ENCODE measurements at places on chromosomes 13 and 19.

DNA sequence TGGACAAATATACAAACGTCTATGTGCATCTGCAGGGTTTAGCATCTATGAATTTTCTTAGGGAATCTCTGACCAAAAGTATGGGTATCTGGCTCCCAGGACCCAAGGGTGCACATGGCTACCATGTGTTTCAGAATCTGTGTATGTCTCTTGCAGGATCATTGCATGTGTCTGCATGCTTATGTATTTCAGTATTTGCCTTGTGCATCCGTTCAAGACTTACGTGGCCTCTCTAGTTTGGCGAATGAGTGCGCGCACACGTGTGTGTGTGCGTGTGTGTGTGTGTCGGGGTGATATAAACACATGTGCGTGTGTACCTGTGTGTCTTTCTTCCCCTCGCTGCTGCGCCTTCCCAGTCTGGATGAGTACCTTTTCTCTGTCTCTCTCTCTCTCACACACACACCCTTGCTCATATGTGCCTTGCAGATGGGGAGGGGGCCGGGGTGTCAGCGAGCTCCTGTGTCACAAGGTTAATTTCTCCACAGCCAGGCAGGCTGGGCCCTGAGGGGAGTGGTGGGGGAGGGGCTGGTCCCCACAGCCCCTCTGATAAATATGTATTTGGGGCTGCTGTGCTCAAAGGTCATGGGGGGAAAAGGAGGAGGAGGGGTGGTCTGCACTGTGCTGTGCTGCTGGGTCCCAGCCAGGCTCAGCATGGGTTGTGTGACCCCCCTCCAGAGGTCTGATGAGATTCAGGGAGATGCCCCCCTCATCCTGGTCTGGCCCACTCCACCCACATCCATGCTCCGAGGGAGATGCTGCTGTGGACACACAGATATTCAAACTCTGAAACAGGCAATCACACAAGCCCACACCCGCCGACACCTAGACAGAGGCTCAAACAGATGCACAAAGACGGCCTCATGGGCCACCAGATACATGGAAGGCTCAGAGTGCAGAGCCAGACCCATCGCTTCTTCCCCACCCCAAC lies 37.5 kb upstream of the POU2F2 start:
- DNase-seq, result no peak

- DNase-seq, result peak; percentile 78
Measured at GRCh38 chr19:45370410-45371204, at the start of gene ERCC2. ERCC2 (minus strand) TSS chr19:45370573; CDS start chr19:45370540, 33 bp downstream.

GRCh38 chr19:44530777-44531176 lies 1.3 kb upstream of the CEACAM20 start:
- no peak for DNase-seq

GRCh38 chr19:50793558-50794065 lies 3.4 kb downstream of the ACP4 start:
- DNase-seq, result no peak

GRCh38 chr13:77429320-77430142 lies 102.6 kb upstream of the MYCBP2 start:
- no peak for DNase-seq
